Right atrium auricular region (tissue), 2 donors: ENCODE measurements at places on chromosomes 1 and 21. TPM values are rescaled to one million over a fixed set of nuclear protein-coding genes. Genes with fewer than 3 reads are reported as not detected.
A peak's percentile ranks its signal among the peaks of the same experiment; 100 is the strongest.

DNA sequence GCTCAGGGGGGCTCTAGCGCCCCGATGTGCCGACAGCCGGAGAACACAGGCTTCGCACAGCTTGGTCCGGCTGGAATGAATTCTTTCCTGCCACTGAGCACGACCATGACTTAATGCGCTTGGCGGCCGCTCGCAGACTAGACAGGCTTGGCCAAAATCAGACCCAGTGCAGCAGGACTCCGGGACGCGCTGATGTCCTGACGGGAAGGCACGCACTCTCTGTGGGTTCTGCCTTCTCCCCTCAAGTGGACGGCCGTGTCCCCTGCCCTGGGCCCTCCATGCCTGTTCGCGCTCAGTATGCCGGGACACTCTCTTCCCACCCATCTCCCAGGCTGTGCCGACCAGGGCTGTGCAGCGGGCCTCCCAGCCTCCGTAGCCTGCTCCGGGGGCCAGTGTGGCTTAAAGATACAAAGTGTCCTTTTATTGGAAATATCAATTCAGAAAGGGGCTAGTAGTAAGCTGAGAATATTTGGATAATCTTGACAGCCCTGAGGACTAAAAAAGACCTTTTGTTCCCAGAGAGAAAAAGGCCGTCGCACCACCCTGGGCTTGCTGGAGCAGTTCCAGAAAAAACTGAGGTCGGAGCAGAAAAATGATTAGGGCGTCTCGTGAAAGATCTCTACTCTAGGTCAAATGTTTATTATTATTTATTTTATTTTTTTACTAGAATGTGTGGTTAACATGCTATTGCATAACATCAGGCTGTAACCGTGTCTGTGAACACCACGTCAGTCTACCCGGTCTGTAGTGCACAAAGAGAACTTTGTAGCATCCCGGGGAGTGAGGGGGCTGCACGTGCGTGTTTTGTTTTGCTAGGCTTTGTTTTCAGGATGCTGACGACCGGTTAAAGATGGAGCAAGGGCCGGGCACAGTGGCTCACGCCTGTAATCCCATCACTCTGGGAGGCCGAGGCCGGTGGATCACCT is 88.1 kb upstream of the ARHGEF16 start:
- DNase-seq: peak; percentile 79

DNA sequence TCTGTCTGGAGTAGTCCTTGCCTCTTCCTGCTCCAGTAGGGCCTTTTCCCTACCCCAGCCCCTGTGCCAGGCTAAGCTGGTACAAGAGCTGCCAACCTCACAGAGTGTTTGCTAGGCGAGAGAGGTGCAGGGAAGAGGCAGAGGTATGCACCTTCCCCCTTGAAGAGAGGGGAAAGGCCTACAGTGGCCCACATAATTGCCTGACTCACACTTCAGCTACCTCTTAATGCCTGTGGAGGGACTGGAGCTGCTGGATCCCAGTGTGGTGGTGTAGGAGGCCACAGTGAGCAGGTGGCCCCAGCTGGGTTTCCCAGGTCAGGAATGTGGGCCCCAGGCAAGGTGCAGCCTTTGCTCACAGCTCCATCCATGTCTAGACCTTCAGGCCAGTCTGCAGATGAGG is 3.3 kb upstream of the CCDC28B start:
- no peak for DNase-seq

- DNase-seq: no peak
Observed at GRCh38 chr1:197422993-197423392, 154.9 kb downstream of the CRB1 start.

Gene ZSWIM5
- 1.2 TPM for total RNA-seq

Gene ACTL8
- not detected for total RNA-seq

DNA sequence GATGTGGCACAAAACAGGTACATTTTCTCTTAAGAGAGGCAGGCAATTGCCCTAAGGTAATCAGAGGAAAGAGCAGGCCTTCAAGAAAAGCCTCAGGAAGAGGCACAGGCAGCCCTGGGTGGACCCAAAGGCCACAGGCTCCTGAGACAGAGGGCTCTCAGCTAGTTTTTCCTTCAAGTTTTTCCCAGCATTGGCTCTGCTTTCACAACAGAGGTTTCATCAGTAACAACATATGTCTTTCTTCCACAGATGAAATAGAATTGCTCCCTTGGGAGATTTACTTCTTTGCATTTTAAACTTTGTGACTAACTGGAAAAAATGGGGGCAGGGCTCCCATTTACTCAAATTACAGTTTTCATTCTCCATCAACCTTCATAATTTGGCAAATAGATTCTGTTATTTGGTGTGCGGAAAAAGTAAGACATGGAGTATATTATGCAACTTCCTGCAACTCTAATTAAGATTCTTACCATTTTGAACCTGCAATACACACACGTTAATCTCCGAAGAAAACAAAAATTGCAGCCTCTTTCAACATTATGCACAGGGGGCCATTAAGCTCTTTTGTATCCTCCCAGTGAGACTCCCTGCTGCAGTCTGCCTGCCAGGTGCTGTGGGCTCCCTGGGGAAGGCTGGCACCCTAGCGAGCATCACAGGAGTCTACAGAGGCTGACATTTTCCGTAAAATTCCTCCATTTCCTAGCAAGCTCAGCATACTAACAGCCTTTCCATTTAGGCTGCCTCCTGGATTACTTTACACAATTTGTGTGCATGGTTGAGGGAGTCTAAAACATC is 282.3 kb downstream of the USH2A start:
- no peak for DNase-seq

- DNase-seq: no peak
Observed at GRCh38 chr1:106793651-106794050, 262.8 kb upstream of the PRMT6 start.

Gene MYCL
- 1.3 TPM for total RNA-seq

DNA sequence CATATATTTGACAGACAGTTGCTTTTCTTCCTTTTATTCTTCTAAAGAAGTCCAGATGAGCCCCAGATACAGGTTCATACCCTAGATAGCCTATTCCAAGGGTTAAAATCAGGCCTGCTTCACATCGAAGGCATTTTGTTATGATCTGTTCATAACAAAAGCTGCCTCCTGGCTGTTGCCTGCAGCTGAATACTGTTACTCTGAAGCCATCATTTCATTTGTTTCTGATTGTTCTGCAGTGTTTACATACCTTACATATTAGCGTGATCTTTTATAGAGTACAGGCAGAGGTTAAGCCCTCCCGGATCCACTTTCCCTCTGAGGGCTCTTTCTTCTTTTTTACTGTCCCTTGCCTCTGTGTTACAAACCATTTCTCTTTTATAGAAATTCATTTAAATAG is 219.0 kb upstream of the HOOK1 start:
- DNase-seq: no peak

Gene SAMD13
- 0.59 TPM for total RNA-seq

DNA sequence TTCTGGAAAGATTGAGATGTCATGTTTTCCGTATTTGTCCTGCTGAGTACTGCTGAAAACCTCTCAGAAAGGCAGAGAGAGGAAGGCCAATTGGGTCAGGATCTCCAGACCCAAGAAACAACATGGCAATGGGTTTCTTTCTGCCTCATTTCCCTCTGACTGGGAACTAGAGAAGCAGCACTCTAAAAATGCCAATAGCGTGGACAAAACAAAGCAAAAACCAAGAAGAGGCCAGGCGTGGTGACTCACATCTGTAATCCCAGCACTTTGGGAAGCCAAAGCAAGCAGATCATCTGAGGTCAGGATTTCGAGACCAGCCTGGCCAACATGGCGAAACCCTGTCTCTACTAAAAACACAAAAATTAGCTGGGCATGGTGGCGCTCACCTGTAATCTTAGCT is 18.3 kb downstream of the TNFRSF9 start:
- no peak for DNase-seq

- DNase-seq: no peak
Observed at GRCh38 chr1:214584805-214585766, 17.9 kb upstream of the CENPF start.

DNA sequence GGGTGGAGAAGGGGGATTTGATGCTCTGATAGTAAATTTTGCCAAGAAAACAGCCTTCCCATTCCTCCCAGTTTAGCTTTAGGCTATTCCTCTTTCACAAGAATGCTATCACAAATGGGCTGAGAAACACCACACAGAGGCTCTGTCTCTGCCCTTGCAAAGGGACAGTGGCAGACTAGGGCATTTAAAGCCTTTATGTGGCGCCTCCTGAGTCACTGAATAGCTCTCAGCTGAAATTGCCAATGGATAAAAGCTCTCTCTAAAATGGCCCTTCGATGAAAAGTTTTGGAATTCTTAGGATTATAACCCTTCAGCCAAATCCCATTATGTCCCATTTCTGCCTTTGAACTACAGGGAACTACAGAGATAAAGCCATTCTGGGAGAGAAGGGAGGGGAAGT is 1000.4 kb downstream of the ADGRL2 start:
- no peak for DNase-seq

DNA sequence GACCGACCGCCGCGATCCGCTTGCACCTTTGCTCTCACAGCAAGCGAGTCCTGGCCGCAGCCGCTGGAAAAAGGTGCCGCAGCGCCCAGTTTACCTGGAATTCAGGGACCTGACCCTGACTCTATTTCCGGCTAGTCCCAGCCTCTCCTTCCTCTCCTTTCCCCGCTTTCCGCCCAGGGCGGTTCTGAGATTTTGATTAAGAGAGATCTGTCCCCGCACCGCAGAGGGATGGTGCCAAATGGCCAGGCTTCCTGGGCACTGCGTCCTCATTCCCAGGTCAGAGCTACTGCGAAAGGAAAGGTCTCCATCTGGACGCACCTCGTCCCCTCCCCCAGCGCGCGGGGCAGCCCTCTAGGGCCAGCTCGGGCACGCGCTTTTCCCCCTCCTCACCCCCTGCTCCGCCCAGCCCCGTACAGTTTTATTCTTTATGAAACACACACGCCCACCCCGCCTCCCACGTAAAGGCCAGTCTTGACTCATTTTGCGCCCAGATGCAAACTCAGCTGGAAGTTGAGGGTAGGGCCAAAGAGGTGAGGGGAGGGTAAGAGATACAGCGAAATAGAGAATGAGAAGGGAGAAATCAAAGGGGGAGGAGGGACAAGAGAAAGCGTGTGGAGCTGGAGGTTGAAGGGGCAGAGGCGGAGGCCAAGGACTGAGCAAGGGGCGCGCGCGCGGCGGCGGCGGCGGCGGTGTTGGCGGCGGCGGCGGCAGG is 411.8 kb upstream of the ESRRG start:
- DNase-seq: no peak

Gene C1orf53
- 12.1 TPM for total RNA-seq

- no peak for DNase-seq
Observed at GRCh38 chr1:89310976-89311375, 38.3 kb upstream of the GBP5 start.

Gene RUNX1
- 3.8 TPM for total RNA-seq

DNA sequence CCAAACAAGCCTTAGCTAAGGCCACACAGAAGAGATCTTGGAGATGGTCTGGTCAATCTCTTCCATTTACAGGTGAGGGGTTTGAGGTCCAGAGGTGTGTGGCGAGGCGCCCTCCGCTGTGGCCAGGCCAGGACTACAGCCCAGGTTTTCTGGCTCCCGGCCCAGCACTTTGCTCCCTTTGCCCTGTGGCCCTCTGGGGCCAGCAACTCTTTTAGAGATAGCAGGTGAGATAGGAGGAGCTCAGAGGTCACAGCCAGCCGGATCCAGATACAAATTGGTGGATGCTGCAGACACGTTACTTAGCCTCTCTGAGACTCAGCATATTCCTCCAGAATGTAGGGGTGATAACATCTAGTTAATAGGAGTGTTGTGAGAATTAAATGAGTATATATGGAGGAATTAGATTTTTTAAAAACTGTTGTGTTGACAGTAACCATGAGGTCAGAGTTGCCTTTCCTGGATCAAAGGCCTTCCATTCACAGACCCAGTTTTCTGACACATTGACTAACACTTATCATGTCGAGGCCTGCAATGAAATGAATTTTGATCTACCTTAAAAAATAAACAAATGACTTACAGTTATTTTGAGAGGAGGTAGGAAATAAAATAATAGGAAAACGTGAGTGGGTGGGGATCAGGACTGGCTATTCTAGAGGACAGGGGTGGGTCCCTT is 16.6 kb downstream of the TEX35 start:
- DNase-seq: no peak

GRCh38 chr1:96308314-96308713 is 413.3 kb upstream of the PTBP2 start:
- no peak for DNase-seq

Gene CR1
- 1.8 TPM for total RNA-seq

DNA sequence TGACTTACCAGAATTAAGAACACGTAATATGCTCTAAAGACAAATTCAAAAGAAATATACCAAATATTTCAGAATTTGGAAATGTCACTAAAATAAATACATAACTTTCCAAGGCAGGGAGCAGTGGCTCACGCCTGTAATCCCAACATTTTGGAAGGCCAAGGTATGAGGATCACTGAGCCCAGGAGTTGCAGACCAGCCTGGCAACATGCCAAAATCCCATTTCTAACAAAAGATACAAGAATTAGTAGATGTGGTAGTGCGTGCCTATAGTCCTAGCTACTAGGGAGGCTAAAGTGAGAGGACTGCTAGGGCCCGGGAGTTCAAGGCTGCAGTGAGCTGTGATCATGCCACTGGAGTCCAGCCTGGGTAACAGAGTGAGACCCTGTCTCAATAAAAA is 11.7 kb downstream of the LUZP1 start:
- no peak for DNase-seq

GRCh38 chr1:212782422-212783154 is 9.0 kb downstream of the NSL1 start:
- DNase-seq: no peak

GRCh38 chr1:13965770-13966398 is 265.9 kb downstream of the PRDM2 start:
- no peak for DNase-seq

Gene TAF13
- total RNA-seq: 32.2 TPM

DNA sequence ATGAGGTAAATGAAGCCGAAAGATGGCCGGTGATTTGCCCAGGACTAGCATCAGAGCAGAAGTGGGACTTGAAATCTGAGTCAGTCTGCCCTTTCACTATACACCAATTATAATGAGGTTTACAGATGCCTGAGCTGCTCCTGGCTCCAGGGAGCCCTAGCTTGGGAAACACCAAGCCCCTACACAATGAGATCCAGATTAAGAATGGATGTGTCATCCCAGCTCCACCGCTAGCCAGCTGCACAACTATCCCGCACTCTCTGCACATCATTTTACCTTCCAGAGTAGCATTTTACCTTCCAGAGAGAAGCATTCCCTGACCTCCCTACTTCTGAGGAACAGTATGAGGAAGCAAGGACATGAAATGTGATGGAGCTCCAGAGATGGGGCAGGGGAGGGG is 27.0 kb downstream of the SERTAD4 start:
- DNase-seq: no peak

DNA sequence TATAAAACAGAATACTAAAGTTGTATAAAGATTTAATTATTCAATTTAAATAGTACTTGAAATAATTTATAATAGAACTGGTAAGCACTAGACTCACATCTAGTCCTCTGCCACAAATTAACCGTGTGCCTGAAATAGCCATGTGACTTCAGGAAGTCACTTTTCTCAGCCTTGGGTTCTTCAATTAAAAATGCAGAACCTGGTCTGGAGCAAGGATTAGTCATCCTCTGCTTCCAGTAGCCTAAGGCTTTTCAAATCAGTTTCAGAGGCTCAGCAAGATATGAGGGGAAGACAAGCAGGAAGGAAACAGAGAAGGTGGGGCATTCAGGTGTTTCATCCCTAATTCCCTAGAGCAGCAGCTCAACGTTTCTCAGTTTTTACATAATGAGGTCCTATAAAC is 23.0 kb downstream of the DPH5 start:
- no peak for DNase-seq
